AG10803 (cell line): ENCODE measurements at places on chromosomes 1 and 21.

GRCh38 chr1:7333094-7333493, 438.0 kb upstream of the VAMP3 start:
- DNase-seq: no peak

DNA sequence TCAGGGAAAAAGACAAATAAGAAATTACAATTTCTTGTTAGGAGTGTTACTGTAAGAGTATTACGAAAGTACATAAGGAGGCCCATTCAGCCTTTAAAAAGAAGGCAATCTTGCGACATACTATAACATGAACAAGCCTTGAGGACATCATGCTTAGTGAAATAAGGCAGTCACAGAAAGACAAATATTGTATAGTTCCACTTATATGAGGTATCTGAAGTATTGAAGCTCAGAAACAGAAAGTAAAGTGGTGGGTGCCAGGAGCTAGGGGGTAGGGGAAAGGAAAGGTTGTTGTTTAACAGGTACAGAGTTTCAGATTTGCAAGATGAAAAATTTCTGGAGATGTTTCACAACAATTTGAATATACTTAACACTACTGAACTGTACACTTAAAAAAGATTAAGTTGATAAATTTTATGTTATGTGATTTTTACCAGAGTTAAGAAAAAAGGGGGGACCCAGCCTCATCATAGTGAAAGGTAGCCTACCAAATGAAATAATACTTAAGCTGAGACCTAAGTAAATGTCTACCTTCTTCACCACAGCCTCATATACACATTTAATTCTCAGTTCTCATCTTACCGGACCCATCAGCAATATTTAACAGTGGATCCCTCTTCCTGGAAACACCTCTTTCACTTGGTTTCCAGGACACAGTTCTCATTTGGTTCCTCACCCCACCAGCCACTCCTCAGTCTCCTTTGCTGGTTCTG, 19.5 kb downstream of the USP24 start:
- DNase-seq: peak; percentile 76

- DNase-seq: no peak
Measured at GRCh38 chr21:14260174-14260764, 44.3 kb downstream of the RBM11 start.

DNA sequence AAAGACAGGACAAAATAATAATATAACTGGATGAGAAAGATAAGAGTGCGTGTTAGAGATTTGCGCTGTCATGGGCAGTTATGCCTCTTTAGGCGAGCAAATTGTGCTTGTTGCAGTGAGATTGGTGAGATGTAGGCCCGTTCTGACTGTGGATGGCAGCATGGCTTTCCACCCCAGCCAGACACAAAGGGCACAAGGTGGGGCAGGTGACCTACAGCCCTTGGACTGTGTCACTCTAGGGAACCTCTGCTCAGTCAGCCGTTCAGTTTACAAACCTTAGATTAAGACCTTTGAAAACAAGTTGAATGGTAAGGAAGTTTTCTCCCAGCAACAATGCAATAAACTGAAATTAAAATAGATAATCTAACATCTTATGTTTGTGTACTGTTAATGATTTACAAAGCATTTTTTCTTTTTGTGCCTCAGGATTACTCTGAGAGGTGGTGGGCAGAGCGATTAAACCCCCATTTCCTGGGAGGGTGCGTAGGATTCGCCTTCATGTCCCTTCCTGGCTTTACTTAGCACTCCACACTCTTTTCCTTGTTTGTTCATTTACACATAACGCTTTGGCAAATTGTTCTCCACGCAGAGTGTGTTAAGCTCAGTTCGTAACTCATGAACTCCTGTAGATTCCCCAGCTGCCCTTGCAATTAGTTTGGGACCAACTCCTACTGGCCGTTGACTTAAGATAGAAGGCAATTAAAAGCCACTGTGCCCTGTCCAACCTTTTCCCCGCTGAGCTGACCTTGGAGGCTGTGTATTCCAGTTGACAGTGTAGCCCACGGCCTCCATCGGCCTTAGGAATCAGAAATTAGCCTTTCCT, 58.1 kb upstream of the IGSF5 start:
- DNase-seq: no peak

DNA sequence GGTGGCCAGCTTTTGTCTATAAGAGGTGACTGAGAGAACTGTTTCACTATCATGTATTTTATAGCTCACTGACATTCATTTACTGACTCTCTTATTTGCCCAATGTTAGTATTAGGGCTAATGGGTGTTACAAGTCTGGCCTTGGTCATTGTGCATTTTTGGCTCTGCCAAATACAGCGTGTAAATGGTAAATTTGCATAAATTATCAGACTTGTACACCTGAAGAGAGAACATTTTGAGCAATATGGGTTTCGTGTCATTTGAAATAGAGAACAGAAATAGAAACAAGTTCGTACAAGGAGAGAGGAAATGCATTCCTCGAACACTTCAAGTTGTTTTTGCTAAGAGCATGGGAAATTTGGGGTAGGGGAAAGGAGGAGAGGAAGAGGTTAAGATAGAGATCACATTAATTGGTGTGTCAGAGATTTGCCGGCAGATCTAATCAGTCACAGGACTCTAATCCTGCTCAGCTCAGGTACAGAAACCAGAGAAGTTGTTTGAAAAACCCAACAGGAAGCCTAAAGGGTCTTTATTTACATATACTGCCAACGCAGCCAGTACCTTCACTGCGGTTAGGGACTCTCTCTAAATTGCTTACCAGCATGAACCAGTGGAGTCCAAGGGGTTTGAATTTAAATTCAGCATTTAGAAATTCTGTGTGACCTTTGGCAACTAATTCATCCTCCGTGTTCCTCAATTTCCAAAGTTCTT, 261.5 kb downstream of the GPATCH2 start:
- no peak for DNase-seq

DNA sequence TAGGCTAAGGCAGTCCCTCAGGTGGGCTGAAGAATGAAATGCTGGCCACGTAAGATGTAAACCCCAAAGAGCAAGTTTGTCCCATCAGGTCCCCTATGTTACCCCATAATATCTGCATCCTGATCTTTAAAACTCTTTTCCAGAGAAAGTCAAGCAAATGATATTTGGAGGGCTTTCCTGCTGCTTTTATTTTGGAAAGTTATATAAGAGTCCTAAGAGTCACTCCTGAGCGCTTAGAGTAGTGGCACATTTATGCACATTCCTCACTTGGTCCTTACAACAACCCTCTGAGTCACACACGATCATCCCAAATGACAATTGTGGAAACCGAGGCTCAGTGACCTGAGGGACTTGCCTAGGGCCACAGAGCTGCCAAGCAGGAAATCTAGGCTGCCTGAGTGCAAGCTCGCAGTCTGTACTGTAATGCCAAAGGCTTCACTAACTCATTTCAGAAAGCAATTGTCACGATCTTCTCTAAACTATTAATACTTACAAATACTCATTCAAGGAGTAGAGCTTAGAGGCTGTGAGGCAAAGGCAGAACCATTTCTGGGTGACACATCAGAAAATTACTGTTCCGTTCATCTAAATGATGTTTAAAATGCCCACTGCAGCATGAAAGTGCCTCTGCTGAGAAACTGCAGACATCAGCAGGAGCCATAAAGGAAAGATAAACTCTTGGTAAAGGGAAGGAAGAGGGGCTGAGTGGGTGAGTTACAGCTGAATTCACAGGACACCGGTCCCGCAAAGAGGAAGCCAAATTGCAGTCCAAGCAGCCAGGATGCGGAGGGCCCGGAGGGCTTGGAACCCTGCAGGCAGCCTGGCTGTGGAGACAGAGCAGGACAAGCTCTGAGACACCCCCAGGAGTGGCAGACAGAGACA, 30.8 kb downstream of the CAPZB start:
- DNase-seq: no peak

DNA sequence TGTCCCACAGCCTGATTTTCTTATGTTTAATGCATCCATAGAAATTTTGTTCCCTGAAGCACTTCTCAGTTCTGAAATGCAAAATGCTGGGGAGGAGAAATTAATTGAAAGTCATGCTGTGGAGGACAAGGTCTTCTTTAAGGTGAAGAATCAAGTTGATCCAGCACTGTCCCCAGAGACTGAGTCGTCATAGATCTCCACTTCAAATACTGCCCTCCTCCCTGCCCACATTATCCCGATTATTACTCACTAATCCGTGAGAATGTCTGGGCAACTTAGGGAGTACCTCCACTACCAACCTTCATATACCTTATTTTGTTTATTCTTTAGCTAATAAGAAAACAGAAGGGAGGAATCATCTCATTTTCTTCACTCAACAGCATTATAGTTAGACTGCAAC, 70.0 kb upstream of the FMN2 start:
- no peak for DNase-seq

DNA sequence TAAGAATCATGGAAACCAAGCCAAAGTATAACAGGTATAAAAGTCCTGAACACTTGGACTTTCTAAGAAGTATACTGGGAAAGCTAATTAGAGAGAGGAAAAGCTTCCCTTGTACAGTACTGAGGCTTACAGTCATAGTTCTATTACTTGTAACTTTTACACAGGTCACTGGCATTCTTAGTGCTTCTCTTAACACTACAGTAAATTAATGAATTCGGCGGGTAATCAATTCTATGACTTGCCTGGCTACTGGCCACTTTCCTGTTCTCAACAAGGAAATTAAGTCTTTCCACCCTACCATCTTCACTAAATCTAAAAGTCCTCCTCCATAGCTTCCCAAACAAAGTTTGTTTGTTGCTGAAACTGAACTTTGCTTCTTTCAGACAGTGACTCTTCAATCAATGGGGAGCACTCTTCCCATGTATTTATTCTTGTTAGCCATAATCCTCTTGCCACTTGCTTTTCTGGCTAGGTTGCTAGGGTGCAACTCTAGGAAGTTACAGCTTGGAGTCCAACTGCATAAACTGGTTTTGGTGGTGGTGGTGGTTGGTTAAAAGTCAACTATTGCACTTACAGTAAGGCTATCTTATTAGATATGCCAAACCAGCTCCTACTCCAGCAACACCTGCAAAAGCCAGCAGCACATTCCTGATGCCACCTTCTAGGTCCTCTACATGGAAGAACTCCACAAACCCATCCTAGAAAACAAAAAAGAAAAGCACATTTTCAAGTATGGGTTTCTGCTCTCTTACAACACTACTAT, 2.4 kb downstream of the MCL1 start:
- peak; percentile 37 for DNase-seq

DNA sequence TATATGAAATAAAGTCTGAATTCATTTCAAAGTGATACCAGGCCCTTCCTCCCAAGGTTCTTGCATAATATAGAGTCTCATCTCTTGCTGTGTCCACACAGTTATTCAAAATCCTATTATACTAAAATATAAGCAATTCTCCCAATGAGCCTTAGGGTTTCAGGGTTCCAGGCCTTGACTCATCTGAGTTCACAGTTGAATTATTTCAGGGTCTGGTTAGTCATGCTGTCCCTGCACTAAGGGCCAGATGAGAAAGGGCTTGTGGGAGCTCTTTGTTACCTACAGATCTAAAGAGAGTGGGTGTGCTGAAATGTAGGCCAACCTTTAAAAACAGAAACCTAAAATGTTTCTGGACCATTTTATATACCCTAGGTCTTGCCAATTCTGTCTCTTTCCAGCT, 337.5 kb upstream of the LRRC7 start:
- no peak for DNase-seq

DNA sequence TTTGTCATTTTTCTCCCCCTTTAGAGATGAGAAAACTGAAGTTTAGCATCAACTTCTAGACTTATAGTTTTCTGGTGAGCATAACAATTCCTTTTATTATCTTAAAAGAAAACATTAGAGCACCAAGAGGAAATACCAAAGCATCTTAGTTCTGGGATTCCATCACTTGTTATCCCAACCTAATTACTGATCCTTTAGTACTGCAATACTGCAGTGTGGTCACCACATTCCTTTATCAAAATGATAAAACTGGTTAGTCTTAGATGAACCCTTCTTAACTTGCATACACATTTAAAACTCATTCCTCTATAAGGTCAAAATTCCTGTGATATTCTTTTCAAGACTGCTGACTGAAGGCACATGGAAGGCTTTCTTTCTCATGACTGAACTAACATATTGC, 23.1 kb downstream of the SOD1 start:
- DNase-seq: peak; percentile 28

GRCh38 chr1:29342351-29342750, 106.0 kb downstream of the PTPRU start:
- no peak for DNase-seq

- DNase-seq: no peak
Measured at GRCh38 chr1:31642366-31642765, 2.3 kb downstream of the PEF1 start.

- no peak for DNase-seq
Measured at GRCh38 chr1:60896701-60897363, 185.5 kb upstream of the NFIA start.

- DNase-seq: peak; percentile 85
Measured at GRCh38 chr1:78619803-78620579, at the start of gene IFI44L. TSS of gene IFI44L (plus strand) at chr1:78620448. CDS start at chr1:78627916, 7,468 bp downstream.

DNA sequence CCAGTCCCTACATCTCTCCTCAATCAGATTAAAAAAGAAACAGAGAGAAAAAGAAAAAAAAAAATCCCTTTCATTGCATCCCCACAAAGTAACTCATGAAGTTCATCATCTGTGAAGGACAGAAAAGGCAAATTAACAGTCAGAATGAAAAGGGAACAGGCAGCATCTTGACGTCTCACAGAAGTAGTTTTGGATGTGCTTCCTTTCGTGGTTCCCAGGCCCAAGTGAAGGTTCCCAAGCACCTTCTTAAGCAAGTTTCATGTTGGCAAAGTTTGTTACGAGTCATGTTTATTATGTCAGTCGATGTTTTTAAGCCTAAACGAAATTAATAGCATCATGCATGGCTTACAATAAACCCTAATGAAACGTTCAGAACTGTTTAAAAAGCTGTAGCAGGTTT, 475.2 kb downstream of the SETD4 start:
- no peak for DNase-seq

- DNase-seq: peak; percentile 96
Measured at GRCh38 chr1:208201229-208201628, 43.0 kb downstream of the PLXNA2 start.

DNA sequence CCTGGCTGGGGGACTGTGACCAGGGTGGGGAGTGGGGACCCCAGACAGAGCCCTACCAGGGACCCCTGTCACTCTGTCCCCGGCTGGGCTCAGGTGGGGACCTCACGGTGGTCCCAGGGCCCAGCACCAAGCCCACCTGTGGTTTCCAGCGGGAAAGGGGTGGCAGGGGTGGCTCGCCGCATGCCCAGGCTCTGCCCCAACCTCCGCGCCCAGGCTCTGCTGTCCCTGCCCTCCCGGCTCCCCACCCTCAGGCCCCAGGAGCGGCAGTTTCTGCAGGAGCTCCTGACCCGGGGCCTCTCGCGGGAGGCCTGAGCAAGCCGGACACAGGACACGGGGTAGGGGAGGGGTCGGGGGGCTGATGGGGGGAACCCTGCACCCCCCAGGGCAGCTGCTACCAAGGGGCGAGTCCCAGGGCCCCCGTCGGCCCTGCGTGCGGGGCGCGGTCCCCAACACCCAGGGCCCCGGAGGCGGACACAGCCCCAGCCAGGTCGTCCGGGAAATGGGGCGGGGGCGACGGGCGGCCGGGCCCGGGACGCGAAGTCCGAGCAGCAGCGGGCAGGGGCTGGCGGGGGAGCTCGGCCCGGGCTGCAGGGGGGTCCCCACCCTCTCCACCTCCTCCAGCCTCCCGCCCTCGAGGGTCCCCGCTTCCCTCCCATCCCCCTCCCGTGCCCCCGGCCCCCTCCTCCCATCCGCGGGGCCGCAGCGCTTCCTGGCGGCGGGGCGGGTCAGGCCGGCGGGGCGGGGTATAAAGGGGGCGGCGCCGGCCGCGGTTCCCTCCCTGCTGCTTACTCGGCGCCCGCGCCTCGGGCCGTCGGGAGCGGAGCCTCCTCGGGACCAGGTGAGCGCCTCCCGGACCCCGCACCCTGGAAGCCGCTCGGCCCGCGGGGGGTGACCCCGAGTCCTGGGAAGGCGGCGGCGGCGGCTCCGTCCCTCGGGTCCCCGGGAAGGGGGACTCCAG, at the start of gene COL6A2:
TSS of gene COL6A2 (plus strand) at position 777 of the 958 bp plus-strand sequence.
- peak; percentile 74 for DNase-seq
